ENCODE measurements at places on chromosomes 1 and 21.
A peak's percentile ranks its signal among the peaks of the same experiment; 100 is the strongest.

GRCh38 chr1:47689894-47690293 is 252.1 kb downstream of the FOXD2 start:
- DNase-seq: no peak

GRCh38 chr1:116569776-116570357 is 959 bp downstream of the CD58 start:
- no peak for DNase-seq

DNA sequence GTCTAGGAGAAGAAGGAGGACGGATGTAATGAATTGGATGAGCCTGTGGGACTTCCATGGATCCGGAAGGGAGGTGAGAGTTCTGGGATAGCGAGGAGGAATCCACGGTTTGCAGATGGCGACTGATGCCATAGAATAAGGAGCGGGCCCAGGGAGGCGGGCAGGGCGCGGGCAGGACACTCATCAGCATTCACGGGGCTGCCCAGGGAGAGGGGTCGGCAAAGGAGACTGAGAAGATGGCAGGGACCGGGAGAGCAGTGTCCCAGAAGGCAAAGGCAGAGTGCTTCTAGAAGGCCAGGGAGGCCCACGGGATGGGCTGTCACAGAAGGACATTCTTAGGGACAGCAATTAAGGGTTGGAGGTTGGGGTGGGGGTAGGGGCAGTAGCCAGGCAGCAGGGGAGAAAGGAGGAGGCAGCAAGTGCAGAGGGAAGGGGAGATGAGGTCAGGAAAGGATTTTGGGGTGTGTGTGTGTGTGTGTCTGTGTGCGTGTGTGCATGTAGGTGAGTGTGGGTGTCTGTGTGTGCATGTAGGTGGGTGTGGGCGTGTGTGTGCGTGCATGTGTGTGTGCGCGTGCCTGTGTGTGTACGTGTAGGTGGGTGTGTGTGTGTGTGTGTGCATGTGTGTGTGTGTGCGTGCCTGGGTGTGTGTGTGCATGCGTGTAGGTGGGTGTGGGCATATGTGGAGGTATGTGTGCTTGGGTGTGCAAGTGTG is 1.1 kb upstream of the COL8A2 start:
- no peak for DNase-seq

- no peak for DNase-seq
Measured at GRCh38 chr1:220550811-220551399, 23.0 kb downstream of the MARK1 start.

DNA sequence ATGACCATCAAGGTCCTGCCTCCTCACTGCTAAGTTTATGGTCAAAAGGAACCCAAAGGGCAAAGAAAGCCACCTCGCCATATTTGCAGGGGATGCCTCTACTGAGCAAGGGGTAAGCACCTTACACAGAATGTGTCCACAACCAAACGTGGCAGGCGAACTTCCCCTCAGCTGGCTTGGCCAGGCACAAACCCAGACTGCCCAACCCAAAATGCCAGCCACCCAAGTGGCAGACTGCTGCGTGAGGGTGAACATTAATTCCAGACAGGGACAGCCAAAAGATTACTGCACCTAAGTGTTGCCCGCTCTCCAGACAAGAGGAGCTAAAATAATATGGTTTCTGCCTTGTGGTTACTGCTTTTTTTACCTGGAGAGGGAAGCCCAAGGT is 16.0 kb downstream of the ZNF697 start:
- no peak for DNase-seq

DNA sequence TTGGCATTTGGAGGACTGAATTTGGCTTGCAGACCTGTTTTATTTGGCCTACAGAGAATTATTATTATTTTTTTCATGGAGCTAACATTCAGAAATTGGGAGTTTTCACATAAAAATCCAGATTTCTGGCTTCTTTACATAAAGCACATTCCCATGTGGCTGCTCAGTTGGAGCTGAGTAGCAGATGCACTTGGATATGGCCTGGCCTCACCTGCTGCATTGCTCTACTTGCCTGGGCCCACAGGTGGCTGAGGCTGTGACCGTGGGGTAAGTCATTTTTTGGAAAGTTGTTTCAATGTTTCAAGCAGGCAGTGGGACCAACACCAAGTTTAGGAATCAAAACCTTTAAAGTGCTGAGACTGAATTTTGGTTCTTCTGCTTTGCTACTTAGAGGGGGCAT is 56.7 kb downstream of the GADD45A start:
- no peak for DNase-seq

GRCh38 chr1:215530401-215530984 is 36.6 kb upstream of the KCTD3 start:
- DNase-seq: no peak

- DNase-seq: no peak
Measured at GRCh38 chr1:84959294-84959693, 37.6 kb downstream of the MCOLN2 start.

DNA sequence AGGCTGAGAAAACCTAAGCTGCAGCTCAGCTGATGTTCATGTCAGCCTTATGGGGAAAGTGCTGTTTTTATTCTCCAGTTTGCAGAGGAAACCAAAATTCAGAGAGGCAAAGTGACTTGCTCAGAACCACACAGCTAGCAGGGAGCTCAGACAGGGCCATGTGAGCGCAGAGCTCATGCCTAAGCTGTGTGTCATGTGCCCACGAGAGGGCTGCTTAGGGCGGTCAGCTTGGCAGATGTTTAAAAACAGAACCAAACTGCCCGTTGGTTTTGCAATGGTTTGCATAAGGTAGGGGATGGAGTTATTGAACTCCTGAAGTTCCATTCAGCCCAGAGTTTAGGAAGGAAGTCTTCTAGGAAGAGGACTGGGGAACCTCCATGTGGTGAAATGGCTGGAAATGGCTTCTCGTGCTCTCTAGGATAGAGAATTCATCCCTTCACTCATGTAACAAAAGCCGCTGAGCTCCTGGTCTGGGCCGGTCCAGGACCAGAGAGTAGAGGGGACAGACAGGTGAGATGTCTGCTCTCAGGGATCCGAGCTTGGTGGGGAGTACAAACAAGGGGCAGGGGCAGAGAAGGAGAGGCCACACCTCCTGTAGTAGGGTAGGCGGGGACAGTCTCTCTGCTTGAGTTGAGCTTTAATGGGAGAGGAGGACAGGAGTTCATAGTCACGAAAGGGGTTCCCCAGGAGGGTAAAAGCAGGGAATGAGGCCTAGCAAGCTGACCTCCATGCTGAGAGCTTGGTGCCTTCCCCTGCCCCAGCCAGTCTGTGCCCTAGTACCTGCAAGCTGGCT is 46.9 kb downstream of the ARHGEF10L start:
- peak; percentile 87 for DNase-seq
